ENCODE measurements at places on chromosomes 3 and 15.

GRCh38 chr3:45938864-45939263, 4.4 kb upstream of the CXCR6 start:
- peak; percentile 80 for DNase-seq

GRCh38 chr3:97863031-97863430, 41.2 kb downstream of the CRYBG3 start:
- no peak for DNase-seq

DNA sequence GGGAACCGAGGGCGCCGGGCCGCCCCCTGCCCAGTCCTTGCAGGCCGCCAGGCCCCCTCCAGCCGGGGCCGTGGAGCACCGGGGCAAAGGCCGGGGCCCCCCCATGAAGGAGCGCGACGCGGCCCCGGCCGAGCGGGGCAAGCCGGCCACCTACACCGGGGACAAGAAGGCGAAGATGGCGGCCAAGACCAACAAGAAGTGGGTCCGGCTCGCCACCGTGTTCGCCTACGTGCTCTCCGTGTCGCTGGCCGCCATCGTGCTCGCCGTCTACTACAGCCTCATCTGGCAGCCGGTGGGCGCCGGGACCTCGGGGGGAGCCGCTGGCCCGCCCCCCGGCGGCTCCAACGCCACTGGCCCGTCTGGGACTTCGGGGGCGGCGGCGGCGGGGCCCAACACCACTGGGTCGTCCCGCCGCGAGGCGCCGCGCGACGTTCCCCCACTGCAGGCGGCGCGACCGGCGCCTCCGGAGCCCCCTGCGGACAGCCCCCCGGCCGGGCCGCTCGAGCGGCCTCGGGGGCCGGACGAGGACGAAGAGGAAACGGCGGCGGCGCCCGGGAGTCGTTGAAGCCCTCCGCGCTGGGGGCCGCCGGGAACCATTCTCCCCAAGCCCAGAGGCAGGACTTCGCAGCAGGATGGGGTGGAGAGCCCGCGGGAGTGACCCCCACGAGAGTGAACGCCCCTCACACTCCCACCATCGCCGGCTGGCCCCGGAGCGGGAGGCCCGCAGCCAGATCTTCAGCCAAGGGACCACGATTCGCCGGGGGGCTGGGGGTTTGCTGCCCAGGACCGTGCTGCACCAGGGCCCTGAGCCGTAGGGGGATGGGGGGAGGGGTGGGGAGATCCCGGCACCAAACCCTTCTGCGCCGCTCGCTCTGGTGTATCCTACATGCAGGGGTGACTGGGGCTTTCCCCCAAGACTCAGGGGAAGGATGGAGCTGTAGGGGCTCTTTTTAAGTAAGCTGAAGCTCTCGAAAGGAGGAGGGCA, 753 bp downstream of the INAFM2 start:
- no peak for DNase-seq

DNA sequence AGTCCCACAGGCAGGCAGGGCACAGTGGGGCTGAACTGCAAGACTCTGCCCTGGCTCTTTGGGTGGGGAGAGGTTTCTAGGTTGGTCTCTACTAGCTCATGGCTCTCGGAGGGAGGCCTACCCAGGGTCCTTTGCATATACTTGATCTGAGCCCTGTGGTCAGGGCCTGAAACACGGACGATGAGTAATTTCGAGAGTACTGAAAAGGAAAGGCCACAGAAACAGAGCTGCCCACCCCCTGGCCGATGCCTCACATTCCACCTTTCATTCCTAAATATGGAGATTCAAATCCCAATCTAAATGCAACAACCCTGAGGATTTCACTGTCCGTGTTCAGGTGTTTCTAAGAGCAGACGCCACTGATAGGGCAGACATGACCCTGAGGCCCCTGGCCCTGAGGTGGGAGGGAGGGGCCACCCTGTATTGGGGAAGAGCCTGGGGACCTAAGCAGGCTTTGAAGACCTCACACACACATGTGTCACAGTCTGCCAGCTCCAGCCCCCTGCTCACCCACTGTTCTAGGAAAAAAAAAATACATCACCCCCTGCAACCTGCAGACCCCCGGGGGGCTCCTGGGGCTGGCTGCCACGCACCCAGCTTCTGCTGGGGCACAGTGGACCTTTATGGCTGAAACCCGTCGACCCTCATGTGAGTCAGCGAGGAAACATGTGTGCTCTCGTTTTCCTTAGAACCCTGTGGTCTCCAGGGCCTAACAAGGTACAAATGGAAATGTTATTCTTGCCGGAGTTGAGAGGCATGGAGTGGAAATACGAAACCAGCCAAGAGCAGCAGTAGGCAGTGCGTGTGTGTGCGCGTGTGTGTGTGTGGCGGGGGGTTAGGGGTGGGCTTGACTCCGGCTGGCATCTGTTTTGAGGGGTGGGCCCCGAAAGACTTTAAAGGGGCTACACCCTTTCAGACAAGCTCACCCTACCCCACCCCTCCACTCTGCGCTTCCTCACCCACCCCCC, 112.7 kb downstream of the CHSY1 start:
- no peak for DNase-seq

DNA sequence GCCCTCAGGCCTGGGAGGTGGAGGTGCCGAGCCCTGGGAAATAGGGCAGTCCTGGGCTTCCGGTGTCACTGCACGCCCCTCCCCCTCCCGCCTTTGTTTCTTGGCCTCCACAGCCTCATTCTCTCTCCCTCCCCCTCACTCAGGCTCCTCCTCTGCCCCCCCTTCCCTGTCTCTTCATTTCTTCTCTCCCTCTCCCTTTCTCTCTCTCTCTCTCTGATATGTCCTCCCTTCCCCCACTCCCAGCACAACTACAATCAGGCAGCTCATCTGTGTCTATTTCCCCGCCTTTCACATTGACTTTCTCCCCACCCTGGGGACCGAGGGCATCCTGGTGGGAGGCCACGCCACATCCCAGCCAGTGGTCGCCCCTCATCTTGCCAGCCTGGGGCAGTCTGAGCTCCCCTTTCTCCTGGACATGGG, 40.2 kb downstream of the IDH2 start:
- DNase-seq = no peak

GRCh38 chr15:37100966-37101215, 542 bp upstream of the MEIS2 start:
- no peak for DNase-seq

DNA sequence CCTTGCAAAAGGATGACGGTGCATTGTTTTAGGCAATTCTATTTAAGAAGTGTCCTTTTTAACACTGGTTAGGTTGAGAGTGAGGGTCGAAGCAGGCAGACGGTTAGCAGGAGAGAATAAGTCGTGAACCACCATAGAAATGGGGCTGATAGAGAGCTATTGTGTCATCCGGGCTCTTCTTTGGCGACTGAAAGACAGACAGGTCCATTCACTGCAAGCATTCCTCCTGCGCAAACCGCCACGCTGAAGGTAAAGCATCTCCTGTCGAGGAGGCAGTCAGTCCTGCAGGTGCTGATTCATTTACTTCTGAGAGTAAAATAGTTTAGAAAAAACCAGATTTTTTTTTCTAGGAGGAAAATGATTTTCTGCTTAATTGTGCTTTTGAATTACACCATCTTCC, 1002.8 kb upstream of the NR2F2 start:
- no peak for DNase-seq

GRCh38 chr3:22908989-22909507, 294.1 kb upstream of the UBE2E2 start:
- DNase-seq = no peak

GRCh38 chr3:151552589-151552988, 91.7 kb upstream of the IGSF10 start:
- DNase-seq = no peak

DNA sequence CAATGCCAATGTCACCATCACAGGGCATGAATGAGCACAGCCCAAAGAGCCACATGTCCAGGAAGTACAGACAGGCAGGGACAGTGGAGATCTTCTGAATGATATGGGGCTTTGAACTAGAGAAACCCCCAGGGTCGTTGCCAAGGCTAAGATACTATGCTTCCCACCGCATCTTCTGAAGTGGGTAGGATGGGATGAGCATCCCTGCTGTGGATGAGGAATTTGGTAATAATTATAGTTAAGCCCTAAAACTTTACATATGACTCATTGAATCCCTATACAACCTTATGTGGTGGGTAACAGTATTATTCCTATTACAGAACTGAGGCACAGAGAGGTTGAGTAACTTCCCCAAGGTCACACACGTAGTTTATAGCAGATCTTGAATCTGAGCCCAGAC, 44.2 kb downstream of the WNT5A start:
- no peak for DNase-seq

GRCh38 chr15:64483749-64484148, 23.4 kb downstream of the ZNF609 start:
- no peak for DNase-seq

GRCh38 chr3:119069725-119070124, 35.1 kb upstream of the IGSF11 start:
- no peak for DNase-seq

DNA sequence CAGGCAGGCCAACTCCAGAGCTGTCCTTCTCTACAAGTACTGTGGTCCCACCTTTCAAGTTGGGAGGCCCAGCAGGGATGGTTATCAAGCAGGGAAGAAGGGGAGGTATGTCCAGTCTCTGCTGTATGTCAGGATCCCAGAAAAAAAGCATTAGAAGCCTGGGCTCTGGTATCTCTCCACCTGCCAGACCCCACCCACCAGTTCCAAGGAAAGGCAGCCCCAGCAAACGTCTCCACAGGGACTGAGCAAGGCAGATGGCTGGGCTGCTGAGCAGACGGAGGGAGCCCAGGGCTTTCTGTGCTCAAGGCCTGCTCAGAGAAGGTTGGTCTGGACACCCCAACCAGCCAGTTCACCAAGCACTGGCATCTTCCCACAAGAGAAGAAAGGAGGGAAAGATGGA, 287.8 kb downstream of the XXYLT1 start:
- DNase-seq = no peak

DNA sequence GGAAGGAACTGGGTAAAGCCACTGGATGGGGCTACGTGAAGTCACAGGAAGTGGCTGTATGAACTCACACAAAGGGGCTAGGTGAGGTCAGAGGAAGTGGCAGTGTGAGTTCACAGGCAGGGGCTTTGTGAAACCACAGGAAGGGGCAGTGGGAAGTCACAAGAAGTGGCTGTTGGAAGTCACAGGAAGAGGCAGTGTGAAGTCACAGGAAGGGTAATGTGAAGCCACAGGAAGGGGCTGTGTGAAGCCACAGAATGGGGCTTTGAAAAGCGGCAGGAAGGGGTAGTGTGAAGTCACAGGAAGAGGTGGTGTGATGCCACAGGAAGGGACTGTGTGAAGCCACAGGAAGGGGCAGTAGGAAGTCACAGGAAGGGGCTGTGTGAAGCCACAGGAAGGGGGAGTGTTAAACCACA, 34.6 kb downstream of the GASK1A start:
- no peak for DNase-seq

DNA sequence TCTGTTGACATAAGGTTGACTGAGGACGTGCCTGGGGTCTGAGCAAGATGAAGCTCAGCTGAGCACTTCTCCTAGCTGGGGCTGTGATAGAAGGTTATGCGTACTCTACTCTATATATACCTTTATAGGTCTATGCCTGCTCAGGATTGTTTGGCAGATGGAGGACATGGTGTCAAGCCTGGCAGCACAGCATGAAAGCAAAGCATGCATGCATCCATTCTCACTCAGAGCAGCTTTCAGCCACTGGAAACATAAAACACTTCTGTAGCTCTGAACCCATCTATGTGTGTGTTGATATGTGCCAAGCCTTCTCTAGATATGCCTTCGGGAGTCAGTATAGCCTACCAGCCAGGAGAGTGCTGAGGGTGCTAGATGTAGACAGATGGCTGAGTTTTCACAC, 142.3 kb upstream of the NUDT16 start:
- no peak for DNase-seq

DNA sequence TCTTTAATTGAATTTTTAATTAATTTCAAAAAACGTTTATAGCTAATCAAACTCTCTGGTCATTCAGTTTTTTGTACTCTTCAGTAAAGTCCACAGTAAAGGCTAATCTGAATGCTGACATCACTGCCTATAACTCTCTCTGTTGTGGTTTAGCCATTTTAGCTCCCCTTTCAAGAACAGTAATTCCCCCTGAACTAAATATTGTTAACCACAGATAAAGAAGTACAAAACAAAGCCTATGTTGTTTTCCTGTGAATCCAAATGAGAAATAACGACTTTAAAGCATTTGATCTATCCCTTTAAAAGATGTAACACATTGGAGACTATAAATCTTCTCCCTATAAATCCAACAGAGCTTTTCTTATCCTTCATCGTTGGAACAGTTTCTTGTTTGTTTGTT, 94.2 kb downstream of the ZBTB20 start:
- DNase-seq = no peak

DNA sequence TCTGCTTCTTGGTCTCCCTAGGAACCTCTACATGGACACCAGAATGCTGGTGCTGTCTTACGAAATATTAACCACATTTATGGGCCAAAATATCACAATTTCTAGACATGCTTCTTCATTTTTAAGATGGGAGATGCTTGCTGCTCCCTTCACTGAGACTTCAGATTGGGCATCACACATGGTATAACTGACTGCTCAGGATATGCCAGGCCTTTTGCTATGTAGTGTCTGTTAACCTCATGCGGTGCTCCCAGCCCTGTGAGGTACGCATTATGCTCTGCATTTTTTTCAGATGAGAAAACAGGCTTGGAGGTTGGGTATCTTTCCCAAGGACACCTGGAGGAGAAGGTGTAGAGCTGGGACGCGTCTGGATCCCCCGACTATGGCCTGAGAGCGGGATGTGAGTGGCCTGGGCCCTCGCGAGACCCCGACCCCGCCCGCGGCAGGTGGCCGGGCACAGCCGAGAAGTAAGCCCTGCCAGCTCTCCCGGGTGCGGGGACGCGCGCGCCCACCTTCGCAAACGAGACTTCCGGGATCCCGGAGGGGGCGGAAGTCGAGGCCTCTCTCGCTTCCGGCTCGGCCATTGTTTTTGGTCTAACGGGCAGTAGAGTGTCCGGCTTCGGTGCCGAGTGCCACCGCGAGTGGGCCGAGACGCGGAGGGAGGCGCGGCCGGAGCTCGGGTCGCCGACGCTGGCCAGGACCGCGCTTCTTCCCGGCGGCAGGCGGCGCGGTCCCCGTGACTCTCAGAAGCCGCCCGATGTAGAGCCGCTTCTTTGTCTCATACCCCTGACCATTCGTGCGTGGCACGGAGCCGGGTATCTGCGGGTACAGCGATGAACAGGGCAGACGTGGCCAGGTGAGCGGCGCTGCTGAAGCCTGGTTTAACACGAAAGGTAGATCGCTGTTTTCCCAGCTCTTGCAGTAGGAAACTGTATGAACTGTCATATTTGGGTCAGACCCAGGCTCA, at the start of gene ZKSCAN7:
Gene ZKSCAN7, plus strand, starts transcription at position 568 of the 967 bp plus-strand sequence. CDS start 1,855 bp downstream, outside the sequence.
- peak; percentile 42 for DNase-seq

DNA sequence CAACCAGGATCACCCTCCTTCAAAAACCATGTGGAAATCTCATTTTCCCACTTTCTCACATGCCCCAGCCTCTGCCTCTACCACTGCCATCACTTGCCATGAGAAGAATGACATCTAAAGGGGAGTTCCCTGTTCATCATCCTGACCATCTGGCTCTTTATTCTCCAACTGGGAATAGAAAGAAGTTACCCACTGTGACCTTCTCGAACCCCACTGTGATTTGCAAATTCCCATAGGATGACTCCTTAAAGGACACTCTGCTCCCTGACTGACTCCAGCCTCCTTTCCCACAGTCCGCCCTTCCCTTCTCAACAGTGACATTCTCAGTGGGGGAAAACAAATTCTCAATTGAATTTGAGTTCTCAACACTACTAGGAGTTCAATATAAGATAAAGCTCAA, 440.5 kb downstream of the NR2F2 start:
- DNase-seq = no peak

GRCh38 chr15:85379403-85380131, 836 bp upstream of the AKAP13 start:
- DNase-seq = peak; percentile 8

GRCh38 chr15:26974120-26974780, 3.3 kb downstream of the GABRG3 start:
- DNase-seq = no peak
